ENCODE measurements at places on chromosomes 5 and 9.

DNA sequence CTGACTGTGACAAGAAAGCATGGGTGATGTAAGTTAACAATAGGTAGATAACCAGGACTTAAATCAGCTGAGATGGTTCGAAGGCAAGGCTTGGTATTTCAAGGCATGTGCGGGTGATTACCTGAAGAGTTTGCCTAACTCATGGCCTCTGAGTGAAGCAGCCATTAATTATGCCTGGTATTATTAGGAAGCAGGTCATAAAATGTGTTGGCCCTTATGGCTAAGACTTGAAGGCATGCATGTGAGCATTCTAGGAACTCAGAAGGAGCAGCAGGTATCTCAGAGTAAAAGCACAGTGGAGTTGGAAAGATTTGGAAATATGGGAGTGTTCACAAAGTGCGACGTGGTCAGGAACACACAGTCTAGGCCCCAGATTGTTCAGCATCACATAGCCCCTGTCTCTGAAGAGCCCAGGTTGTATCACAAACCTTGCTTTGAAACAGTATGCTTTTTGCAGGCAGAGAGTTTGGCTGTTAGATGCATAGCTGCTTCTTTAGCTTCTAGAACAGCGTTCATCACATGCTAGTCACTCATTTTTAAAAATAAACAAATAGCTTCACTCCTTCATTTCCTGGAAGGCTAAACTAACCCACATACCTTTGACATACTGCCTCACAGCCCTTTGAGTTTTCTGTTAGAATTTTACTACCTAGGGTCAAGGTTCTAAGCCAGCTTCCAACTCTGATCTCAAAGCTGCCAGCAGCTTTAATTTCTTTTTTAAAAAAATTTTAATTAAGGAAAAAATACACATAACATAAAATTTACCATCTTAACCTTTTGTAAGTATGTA, 2.1 kb downstream of the HEXB start:
- DNase-seq, result no peak

- no peak for DNase-seq
Observed at GRCh38 chr9:84756171-84756570, 86.6 kb downstream of the NTRK2 start.

DNA sequence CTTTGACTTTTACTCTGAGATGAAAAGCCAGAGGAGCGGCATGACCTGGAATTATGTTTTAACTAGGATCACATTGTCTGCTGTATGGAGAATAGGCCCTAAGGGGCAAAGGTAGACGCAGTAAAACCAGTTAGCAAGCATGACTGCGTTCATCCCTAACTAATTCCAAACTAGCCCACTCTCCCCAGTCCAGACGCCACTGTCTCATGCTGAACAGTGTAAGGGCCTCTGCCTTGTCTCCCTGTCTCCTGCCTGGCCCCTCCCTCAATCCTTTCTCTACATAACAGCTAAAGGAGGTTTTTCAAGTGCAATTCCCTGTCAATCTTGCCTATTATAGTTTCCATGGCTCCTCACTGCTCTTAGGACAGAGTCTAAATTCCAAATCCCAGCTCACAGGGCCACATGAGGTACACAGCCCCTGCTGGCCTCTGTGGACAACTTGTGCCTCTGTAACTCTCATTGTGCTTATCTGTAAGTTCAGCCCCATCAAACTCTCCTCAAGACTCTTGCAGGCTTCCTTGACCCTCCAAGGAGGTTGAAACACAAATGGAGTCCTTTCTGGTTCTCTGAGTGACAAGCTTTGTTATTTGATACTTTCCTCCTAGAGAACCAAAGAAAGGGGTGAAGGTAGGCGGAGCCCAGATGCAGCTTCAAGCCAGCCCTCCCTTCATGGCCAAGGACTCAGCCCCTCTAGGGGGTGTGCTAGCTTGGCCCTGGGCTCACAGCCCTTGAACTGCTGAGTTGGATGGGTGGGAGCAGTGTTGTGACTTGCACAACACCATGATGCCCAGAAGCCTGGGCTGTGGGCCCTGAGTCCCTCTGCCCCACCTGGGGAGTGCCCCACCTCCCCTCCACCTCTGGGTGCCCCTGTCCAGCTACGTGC, 16.0 kb upstream of the SLC22A4 start:
- DNase-seq, result no peak

- no peak for DNase-seq
Observed at GRCh38 chr9:89006267-89006666, 15.0 kb downstream of the S1PR3 start.

DNA sequence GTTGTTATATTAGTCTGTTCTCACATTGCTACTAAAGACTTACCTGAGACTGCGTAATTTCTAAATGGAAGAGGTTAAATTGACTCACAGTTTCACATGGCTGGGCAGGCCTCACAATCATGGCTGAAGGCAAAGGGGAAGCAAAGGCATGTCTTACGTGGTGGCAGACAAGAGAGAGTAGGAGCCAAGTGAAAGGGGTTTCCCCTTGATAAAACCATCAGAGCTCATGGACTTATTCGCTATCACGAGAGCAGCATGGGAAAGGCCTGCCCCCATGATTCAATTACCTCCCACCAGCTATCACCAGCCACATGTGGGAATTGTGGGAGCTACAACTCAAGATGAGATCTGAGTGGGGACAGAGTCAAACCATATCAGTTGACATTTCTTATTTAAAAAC, 374.5 kb upstream of the RORB start:
- no peak for DNase-seq

GRCh38 chr5:157306692-157307471, 41.0 kb downstream of the CYFIP2 start:
- no peak for DNase-seq

GRCh38 chr5:6088706-6089105, 289.6 kb downstream of the MED10 start:
- DNase-seq, result no peak

DNA sequence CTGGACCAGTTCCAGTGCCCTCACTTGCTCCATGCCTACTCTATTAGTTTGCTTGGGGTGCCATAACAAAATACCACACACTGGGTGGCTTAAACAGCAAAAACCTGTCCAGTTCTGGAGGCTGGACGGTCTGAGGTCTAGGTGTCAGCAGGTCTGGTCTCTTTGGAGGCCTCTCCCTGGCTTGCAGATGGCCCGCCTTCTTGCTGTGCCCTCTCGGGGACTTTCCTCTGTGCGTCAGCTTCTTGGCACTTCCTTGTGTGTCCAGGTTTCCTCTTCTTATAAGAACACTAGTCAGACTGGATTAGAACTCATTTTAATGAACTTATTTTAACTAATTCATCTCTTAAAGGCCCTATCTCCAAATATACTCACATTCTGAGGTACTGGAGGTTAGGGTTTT, 97.2 kb downstream of the CARTPT start:
- DNase-seq, result no peak

GRCh38 chr9:7910426-7911020, 110.9 kb upstream of the DMAC1 start:
- no peak for DNase-seq

DNA sequence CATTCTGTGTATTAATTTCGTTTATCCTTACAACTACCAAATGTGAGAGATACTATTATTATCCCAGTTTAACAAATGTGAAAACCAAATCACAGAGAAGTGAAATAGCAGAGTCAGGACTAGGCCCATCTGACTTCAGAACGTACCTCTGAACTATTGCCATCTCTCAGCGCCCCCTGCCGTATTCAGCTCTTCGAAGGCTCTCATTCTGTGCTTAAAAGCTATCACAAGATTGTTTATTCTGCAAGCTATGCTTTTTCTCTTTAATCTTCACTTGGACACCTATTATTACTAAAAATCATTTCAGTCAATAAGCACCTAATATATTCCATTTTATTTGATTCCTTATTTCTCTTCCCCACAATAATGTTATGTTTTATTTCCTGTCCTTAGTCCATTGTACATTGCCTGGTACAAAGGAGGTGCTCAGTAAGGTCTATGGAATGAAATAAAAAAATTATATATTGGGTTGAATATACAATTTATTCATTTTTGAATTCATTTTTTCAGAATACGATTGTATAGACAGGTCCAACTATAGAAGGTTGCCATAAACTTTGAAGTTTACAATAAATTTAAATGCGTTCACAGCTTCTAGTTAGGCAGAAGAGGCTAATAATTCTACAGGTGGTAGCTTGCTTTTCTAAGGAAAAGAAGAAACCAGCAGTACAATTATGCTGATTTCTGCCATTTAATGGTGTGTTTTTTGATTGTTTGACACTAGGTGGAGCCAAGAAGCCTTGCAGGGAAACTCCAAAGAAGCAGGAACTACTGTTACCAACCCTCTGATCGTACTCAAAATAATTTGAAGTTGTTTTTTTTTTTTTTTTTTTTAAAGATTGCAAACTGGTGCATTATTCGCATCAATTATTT, 202.2 kb upstream of the DMRTA1 start:
- no peak for DNase-seq

DNA sequence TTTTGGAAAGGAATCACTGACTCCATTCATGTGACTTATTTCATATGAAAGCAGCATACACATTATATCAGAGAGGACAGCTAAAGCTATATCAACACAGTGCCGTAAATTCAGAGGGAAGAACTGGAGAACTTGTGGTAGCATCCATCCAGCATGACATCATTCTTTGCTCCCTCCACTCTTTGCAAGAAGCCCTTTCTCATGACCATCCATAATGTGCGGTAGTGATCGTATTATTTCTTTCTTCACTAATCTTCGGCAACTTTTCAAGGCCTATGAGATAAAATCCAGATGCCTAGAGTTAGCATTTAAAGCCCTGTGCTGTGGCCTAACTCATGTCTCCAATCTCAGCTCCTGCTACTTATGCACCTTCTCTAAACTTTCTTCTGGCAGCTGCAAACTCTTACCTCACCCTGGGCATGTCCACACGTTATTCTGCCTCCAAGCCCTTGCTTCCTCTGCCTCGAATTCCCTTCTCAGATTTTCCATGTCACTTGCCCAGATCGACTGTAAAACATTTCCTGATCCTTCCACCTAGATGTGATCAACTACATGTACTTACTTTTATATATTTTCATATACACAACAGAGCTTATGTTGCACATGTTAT, 307.3 kb upstream of the SGCD start:
- DNase-seq, result no peak

DNA sequence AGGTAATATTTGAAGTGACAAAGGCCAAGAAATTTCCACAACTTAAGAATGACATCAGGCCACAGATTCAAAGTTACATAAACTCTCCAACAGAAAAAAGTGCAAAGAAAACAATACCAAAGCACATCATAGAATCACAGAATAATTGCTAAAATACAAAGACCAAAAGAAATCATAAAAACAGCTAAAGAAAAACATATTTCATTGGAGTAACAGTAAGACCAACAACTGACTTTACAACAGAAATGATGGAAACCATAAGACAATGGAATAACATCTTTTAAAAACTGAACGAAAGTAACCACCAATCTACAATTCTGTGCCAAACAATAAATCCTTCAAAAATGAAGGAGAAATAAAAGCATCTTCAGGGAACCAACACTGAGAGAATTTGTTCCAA, 38.3 kb downstream of the ZDHHC21 start:
- no peak for DNase-seq

- DNase-seq, result no peak
Observed at GRCh38 chr9:6467006-6467625, 54.1 kb downstream of the UHRF2 start.

DNA sequence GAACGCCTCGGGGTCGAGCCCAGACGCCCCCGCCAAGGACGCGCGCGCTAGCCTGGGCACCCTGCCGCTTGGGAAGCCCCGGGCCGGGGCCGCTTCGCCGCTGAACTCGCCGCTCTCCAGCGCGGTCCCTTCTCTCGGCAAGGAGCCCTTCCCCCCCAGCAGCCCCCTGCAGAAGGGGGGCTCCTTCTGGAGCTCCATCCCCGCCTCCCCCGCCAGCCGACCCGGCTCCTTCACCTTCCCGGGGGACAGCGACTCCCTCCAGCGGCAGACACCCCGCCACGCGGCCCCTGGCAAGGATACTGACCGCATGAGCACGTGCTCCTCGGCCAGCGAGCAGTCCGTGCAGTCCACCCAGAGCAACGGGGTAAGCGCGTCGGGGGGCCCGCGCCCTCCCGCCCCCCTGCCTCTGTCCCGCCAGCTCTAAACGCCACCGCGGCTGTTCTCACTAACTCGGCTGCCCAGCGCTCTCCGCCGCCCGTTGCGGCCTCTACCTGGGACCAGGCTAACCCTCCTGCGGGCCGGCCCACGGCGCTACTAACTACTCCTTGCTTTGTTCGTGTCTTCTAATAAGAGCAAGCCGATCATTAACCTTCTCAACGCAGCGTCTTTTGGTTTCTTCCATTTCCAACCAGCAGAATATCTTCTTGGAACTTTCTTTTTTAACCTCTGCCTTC, 93.6 kb upstream of the OTULINL start:
- DNase-seq, result no peak

GRCh38 chr5:174827558-174827957, 103.2 kb downstream of the MSX2 start:
- DNase-seq, result no peak

GRCh38 chr5:136103118-136103517, 29.5 kb upstream of the SMAD5 start:
- no peak for DNase-seq

DNA sequence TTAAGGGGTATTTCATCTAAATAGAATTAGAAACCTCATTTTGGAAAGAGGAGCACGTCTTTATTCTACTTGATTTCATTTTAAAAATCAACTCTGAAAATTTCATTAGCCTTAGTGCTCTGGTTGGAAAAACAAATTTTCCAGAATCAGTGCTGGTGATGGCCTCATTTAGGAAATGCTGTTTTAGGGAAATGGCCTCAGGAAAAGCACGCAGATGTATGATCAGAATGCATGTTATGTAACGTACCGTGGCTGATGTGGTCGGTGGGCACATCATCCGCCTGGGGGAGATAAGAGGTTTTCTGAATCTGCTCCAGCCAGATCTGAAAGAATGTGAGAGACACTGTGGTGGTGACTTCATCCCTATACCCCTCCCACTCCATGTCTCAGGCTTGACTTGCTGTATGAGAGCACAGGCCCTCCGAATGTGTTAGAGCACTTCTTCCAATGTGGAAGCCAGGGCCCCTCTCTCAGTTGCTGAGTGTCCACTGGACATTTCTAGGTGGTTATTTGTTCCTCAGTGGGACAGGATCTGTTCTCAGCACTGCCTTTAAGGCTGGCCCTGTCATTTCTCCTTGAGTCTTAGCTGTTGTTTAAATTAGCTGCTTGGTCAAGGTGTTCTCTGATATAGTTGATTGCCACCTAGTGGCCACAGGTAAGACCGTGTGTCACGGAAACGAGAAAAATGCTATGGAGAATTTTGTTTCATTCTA, 96.5 kb downstream of the ARHGAP26 start:
- peak; percentile 64 for DNase-seq

DNA sequence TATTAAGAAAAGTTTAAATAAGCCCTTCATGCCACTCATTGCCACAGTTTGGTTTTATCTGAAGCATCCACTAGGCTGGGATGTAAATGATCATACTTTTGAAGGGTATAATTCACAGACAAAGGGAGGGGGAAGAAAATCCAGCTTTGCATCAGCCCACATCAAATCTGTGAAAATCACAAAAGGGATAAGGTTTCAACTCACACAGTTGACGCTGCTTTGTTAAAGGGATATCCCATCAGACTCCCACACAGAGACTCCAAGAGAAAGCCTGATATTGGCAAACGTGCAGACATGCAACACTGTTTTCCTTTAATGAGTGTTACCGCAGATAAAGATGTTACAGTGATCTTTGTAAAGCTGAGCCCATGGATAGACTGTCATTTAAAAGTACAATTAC, 602.9 kb downstream of the TLE1 start:
- DNase-seq, result no peak

GRCh38 chr5:115738830-115739229, 77.6 kb downstream of the CDO1 start:
- DNase-seq, result peak; percentile 49

- no peak for DNase-seq
Observed at GRCh38 chr5:66239034-66239433, 94.9 kb downstream of the SREK1 start.

All from left lobe of liver (tissue), 2 donors.